ENCODE measurements at places on chromosomes 6 and 20. TPM values are rescaled to one million over a fixed set of nuclear protein-coding genes. Genes with fewer than 3 reads are reported as not detected.

DNA sequence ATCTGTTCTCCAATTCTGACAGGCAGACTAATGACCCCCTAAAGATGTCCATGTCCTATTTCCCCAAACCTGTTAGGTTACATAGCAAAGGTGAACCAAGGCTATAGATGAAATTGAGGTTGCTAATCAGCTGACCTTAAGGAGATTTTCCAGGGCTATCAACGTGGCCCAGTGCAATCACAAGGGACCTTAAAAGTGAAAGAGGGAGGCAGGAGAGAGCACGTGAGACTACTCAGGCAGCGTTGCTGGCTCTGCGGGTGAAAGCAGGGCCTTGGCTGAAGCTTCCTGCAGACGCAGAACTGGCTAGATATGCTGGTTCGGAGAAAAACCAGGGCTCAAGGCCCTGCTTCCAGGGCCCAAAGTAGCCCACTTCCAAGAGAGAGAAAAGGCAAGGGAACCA lies 78.7 kb downstream of the NCOA7 start:
- no peak for DNase-seq

GRCh38 chr6:144140867-144141266 lies 9.4 kb upstream of the STX11 start:
- DNase-seq = no peak

The METTL24 gene
- not detected for total RNA-seq

DNA sequence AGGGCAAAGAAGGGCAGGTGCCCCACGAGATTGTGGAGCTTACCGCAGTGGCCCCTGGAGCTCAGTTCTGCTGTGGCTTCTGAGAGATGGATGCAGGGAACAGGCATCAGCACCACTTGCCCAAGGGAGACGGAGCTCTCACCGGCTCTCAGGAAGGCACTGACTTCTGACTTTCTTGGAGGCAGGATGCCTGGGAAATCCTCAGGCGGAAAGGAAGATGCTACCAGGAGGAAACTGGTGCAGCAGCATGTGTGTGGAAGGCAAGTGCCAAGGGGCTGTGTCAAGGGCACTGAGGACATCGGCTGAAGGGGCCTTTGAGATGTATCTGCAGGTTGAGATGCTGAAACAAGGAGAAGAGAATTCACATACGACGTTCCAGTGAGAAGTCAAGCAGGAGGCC lies 64.0 kb downstream of the FOXA2 start:
- DNase-seq = no peak

The ZBP1 gene
- not detected for total RNA-seq

The DNAH8 gene
- not detected for total RNA-seq

- DNase-seq = no peak
Measured at GRCh38 chr20:1569415-1569881, 11.9 kb upstream of the SIRPD start.

DNA sequence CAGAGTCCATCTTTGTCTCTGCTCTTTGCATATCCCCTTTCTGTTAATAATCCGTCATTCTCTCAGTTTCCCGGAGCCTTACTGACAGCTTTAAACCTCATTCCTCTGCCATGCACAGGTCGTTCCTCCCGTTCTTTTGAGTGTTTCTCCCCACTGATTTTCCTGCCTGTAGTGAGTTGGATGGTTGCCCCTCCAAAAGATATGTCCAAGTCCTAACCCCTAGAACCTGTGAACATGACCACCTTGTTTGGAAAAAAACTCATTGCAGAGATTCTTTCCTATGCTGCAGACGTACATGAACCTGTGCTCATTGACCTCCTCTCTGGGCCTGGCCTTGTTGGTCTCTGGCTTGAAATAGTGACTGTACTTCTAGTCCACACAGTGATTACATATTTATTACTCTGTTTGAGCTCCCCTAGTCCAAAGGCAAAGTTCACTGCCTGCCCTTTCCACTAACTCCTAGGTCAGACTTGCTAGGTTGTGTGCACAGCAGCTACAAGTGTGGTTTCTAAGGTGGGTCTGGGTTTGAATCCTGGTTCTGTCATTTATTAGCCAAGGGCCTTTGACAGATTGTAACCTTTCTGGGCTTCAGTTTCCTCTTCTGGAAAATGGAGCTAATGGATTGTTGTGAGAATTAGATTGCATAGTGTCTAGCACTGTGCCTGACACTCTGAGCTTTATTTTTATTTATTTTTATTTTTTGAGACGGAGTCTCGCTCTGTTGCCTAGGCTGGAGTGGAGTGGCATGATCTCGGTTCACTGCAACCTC lies 29.3 kb downstream of the PPARD start:
- no peak for DNase-seq

DNA sequence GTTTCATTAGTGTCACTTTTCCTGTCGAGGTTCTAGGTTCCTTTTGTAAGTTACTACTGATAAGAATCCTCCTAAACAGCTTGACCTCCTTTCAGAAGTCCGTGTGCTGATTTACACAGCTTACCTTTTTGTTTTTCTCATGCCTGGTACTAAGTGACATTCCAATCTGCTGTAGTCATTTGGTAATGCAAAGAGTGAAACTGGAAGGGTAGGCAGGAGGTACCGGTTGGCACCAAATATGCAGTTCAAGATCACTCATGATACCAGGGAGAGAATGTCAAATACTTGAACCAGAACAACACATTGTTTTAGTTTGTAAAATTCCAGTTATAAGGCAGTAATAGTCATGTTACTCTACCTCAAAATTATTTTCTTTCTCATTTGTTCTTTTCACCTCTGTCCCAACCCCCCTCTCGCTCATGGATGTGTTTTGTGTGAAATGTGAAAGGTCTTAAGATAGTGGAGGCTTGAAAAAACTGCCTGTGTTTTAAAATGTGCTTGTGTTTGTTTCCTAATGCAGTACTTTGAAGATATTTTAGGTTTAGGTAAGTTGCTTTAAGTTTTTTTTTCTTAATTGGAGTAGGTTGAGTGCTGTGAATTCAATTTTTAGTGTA lies 23.2 kb downstream of the AFDN start:
- no peak for DNase-seq

- no peak for DNase-seq
Measured at GRCh38 chr6:118277631-118278030, 270.5 kb upstream of the PLN start.

All from gastrocnemius medialis (tissue), 4 donors.